ENCODE measurements at places on chromosomes 16 and 17.

- no peak for DNase-seq
These were observed 118.4 kb upstream of the CDC42EP4 start for GRCh38 chr17:73430165-73430680.

GRCh38 chr17:1979182-1979985, 45.8 kb downstream of the RTN4RL1 start:
- no peak for DNase-seq

DNA sequence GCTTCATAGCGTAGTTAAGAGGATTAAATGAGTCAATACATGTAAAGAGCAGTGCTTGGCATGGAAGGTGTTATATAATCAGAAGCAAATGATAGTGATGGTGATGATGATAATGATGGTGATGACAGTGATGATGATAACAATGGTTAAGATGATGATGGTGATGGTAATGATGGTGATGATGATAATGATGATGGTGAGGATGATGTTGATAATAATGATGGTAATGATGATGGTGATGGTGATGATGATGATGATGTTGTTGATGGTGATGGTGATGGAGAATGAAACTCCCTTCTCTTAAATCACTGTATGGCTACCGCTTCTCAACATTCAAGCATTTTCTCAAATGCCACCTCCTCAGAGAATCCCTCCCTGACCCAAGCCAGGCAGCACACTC, 190.5 kb downstream of the TMEM132E start:
- DNase-seq: no peak

GRCh38 chr16:51854401-51854951, 692.5 kb downstream of the TOX3 start:
- peak; percentile 75 for DNase-seq

GRCh38 chr16:48393485-48394354, 8.5 kb upstream of the SIAH1 start:
- DNase-seq: peak; percentile 77

DNA sequence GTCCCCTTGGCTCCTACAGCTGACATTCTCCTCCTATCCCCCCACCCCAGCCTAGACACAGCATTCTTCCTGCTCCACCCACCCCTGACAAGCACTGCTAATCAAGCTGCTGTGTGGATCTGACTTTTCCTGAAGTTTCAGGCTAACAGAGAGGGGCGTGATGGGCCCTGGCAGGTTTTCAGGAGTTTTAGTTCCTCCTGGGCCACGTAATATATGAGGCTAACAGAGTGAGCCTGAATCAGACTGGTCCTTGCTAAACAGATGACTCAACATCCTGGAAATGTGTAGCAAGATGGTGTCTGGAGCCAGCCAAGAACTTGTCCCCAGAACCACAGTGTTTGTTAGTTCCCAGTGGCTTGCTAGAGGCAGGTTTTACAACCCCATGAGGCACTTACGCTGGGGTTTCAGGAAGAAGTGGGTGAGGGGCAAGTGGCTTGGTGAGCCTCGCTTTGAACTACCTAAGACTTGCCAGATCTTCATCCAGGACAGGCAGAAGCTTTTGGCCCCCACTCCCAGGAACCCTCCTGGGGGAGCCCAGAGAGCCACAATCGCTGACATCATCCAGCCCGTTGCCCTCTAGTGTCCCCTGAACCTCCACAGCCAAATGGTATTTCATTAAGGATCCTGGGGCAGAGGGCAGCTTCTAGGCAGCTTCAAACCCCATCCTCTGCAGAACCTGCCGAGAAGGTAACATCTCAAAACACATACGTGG, 15.9 kb downstream of the TMEM92 start:
- DNase-seq: peak; percentile 99

DNA sequence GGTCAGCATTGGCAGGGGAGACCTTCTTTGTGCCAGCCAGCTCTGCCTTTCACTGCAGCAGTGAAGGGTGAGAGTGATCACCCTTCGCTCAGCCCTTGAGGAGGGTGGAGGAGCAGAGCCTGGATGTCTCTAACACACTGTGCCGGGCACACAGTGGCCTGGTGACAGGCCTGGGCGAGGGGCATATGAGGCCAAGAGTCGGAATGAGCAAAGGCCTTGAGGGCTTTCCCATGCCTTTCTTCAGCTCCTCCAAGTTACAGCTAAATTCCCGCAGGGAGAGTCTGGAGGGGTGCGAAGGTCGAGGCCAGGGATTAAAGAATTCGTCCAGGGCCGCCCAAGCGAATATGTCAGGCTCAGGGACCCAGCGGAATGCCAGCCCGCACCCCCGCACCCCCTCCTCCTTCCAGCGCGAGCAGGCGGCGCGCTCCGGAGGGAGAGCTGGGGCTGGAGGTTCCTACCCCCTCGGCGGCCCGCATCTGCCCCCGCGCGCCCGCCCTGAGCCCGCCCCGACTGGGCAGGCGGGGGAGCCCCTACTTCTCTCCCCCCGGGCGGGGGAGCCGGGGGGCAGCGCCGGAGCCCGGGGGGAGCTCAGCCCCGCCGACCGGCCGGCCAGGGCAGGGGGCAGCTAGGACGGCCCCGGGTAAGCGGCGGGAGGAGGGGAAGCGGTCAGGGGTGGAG, at the start of gene RASL10B:
Gene RASL10B, plus strand, starts transcription at position 401 of the 678 bp plus-strand sequence. CDS start 3,546 bp downstream, outside the sequence.
- DNase-seq: peak; percentile 38

GRCh38 chr16:70740914-70741782, 55.3 kb upstream of the MTSS2 start:
- DNase-seq: peak; percentile 75

DNA sequence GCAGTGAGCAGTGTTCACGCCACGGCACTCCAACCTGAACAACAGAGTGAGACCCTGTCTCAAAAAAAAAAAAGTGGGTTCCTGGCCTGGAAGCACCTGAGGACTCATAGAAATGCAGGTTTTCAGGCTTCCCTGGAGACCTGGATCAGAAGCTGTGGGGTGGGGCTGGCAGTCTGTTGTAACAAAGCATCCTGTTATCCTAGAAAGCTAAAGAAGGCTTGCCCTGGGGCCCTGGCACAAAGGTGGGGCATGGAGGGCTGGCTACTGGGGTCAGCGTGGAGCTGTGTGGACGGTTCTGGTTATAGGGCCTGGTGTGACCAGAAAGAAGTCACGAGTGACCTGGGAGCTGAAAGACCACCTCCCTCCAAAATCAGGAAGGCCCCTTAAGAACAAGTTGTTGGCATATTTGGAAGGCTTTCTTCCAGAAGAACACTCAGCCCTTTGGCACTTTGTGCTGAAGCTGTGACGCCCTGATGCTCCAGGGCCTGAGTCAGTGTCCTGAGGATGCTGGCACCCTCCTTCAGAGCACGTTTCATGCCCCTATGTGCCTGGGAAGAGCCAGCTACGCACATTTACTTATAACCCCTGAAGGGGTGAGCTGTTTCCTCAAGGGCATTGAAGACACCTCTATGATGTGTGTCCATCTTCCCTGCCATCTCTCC, 6.2 kb downstream of the CRISPLD2 start:
- DNase-seq: no peak

GRCh38 chr16:1863681-1864460, 8.1 kb downstream of the MEIOB start:
- DNase-seq: peak; percentile 36

DNA sequence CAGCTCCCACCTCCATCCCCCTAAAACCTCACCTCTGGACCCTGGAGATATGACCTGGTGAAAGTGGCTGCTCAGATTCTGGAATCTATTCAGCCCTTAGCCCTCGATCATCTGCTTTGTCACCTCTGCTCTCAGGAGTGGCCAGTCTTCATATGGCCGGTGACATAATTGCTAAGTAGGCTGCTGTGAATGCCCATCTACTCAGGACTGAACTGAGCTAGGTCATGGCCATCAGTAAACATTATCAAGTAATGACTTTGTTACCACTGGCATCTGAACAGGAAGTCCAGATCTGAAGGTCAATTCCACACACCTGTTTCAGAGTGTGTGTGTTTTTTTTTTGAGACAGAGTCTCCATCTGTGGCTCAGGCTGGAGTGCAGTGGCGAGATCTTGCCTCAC, 78.6 kb downstream of the CDK5R1 start:
- DNase-seq: no peak

DNA sequence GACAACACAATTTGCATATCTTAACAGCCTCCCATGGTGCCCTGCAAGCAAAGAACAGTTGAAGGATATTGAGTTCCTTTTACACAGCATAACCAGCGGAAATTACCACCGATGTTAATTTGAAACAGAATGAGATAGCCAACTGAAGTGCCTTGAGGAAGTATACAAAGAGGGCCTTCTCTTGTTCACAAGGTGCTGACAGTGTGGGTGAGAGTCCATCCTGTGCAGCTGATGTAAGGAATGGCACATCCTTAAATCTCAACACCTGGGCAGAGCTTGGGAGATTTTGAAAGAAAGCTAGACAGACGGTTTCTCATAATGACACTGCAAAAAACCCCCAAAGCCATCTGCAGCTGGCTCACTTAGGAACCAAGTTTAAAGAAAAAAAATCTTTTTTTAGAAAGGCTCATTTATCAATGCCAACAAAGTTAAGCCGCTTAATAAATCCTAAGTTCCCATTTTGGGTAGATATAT, 818.6 kb downstream of the KCNJ2 start:
- no peak for DNase-seq

GRCh38 chr16:68447653-68448359, 502 bp downstream of the SMPD3 start:
- DNase-seq: no peak
